ENCODE measurements at places on chromosomes 11 and 22. TPM values are rescaled to one million over a fixed set of nuclear protein-coding genes. Genes with fewer than 3 reads are reported as not detected.

The KRTAP5-11 gene
- not detected for total RNA-seq

DNA sequence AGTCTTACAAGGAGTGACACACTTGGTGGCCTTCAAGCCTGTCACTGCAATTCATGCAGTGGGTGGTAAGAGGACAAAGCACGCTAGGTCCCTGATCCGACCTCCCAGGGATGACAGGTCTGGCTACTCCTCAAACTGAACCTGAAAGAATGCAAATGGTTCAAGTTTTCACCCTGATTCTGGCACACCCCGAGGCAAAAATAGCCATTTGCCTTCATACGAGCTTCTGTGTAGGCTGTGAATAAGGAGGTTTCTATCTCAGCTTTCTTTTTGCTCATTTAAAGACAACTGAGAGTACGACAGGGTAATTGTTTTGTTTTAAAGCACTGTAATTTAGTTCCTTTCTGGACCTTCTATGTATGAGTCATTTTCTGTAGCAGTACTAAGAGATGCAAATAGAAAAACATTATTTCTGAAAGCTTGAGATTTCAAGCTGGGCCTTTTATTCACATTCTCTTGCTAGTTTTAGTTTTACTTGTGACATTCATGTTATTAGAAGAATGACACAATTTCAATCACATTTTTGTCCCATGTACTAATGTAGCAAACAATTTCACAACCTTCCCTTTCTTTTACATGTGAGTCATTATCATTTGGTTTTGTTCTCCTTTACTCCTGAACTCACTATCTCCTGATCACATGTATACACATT lies 56.6 kb upstream of the FDX1 start:
- H3K27me3 ChIP-seq = no peaks in the 10 kb centered on the region
- peaks cover 5% of the 10 kb centered on the region for H3K4me1 ChIP-seq
- H3K36me3 ChIP-seq = no peaks in the 10 kb centered on the region
- H3K4me3 ChIP-seq = no peak overlapping the region
- no peak for DNase-seq
- H3K27ac ChIP-seq = no peak overlapping the region

- H3K36me3 ChIP-seq = no peaks in the 10 kb centered on the region
- no peaks in the 10 kb centered on the region for H3K27me3 ChIP-seq
- H3K4me1 ChIP-seq = no peaks in the 10 kb centered on the region
Measured at GRCh38 chr11:80109031-80109430, 668.2 kb upstream of the TENM4 start.

DNA sequence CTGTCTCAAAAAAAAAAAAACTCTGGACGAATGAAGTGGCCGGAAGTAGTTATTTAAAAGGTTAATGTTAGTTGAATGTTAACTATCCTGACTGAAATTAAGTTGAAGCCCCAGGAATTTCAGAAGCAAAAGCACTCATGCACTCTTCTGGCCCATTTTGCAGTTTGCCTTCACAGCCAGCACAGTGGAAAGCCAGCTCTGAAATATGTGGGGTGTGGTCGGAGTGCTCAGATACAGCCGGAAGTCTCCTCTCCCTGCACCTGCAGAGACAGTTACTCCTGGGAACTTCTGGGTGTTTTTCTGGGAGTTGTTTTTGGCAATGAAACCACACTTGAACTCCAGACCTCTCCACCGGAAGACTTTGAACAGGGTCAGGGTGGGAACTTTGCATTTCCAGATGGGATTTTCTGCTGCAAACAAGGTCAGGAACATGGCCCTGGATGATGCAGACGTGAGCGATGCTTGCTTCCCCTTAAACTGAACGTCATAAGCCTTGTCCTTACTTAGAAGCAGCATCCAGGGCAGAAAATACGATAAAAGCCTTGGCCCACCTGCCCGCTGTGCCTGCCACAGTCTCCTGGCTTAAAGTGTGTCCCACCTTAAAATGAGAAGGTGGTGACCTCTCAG lies 21.5 kb upstream of the CABP2 start:
- no peaks in the 10 kb centered on the region for H3K36me3 ChIP-seq
- no peak overlapping the region for H3K4me3 ChIP-seq
- no peak overlapping the region for H3K27ac ChIP-seq
- no peak for DNase-seq
- H3K27me3 ChIP-seq = peaks cover 16% of the 10 kb centered on the region
- H3K4me1 ChIP-seq = no peaks in the 10 kb centered on the region

DNA sequence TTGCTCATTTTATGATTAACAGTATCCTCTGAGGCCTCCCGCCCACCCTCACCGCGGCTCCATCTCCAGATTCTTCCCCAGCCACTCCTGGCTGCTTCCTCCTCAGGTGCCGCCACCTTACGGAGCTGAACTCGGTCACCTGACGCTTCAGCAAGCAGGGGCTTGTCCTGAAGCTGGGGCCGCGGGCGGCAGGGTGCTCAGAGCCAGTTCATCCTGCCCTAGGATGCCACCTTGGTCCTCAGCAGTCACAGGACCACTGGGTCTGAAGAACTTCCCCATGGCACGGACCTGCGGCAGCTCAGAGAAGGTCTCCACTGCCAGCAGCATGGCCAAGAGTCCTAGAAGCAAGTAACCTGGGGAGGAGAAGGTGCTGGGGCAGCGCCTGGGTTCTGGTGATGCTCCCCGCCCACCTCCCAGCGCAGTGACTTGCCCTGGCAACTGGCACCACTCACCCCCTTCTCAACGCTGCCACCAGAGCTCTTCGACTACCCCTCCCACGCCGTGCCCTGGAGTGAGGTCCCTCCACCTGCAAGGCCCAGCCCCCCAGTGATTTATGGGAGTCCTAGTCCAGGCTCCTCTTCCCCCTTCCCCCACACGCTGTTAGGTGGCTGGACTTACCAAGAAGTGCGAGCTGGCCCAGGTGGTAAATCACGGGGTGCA lies 2.6 kb downstream of the KCNK7 start:
- H3K4me3 ChIP-seq = no peak overlapping the region
- DNase-seq = no peak
- peaks cover 6% of the 10 kb centered on the region for H3K36me3 ChIP-seq
- H3K4me1 ChIP-seq = peaks cover 13% of the 10 kb centered on the region

DNA sequence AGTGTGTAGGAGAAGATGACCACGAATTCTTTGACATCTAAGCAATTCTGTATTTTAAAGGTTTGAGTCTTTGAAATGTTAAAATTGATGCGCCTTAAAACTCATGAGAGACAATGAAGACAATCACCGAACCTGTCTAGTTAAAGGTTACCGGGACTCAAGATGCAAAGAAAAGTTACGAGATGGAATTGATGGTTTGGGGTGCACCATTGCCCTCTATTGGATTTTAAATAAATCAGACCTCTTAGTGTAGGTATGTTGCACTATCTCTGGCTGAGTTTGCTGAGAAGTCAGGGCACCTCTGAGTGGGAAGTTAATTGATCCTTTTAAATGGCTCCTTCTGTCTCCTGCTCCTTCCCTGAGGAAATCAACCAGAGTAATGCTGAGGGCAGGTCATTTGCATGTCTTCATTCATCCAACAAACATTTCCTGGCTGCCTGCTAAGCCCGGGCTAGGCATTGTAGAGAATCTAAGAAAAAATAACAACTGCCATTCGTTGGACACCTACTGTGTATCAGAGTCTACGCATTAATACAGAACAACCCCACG lies 19.4 kb upstream of the TMA7B start:
- peak overlapping the region; percentile 70 for H3K4me3 ChIP-seq
- DNase-seq = no peak
- no peaks in the 10 kb centered on the region for H3K27me3 ChIP-seq

DNA sequence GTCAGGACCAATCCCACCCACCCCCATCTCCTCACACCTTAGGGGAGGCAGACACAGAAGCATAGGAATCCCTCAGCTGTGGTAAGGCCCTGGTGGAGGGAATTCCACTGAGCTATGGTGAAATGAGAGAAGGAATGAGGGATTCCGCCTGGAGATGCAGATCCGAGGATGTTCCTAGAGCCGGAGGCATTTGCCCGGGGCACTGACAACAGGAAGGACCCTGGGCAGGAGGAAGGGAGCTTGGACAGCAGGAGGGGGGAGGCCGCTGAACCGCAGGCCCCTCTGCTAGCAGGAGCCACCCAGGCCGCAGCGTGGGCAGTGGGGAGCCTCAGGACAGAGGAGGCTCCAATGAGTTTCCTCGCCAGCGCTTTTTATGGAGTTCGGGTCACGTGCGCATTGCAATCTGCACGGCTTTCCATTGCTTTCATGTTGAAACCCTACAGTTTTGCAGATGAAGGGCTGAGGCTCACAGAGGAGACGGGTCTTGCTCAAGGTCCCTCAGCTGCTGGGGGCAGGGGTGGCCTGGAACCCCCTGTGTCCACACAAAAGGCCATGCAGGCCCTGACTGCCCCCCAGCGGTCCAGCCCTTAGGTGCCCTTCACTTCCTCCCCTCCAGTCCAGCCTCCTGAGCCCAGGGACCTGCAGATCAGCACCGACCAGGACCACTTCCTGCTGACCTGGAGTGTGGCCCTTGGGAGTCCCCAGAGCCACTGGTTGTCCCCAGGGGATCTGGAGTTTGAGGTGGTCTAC lies 15.5 kb downstream of the CSF2RB start:
- no peaks in the 10 kb centered on the region for H3K36me3 ChIP-seq
- H3K4me1 ChIP-seq = peaks cover 8% of the 10 kb centered on the region
- no peaks in the 10 kb centered on the region for H3K27me3 ChIP-seq

GRCh38 chr11:85822814-85823213 lies 11.9 kb upstream of the SYTL2 start:
- no peak for DNase-seq
- peaks cover 45% of the 10 kb centered on the region for H3K4me1 ChIP-seq
- H3K36me3 ChIP-seq = peaks cover 3% of the 10 kb centered on the region
- no peak overlapping the region for H3K4me3 ChIP-seq
- H3K27ac ChIP-seq = no peak overlapping the region
- H3K27me3 ChIP-seq = peaks cover 4% of the 10 kb centered on the region

DNA sequence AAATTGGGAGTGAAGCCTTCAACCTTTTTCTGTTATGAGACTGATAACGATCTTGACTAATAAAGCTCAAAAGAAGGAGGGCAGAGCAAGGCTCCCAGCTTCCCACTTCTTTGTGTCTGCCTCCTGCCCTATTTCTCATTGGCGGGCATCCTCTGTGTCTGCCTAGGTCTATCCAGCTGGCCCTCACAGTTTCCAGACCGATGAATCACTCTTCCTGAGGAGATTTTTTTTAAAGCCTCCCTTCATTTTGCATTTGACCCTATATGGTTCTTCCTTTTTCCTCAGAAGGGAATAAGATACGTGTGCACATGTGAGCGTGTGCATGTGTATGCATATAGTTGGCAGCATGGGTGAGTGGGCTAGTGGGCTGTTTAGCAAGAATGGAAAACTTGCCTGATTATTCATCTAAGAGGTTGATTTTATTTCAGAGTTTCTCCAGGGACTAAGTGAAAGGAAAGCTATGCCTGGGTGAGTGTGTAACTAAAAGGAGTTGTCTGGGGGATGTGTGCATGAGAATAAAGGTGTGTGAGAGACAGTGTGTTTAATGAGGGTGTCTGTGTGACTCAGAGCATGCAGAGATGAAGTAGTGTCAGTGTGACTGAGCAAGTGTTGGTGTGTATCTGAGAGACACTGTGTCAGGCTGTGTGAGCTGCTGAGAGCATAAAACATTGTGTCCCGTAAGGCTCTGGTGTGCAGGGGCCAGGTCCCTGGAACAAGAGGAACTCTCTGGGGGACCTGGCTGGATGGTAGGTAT lies 12.2 kb downstream of the PHLDB1 start:
- H3K36me3 ChIP-seq = no peaks in the 10 kb centered on the region
- peaks cover 18% of the 10 kb centered on the region for H3K27me3 ChIP-seq
- H3K4me3 ChIP-seq = no peak overlapping the region
- peaks cover 6% of the 10 kb centered on the region for H3K4me1 ChIP-seq

DNA sequence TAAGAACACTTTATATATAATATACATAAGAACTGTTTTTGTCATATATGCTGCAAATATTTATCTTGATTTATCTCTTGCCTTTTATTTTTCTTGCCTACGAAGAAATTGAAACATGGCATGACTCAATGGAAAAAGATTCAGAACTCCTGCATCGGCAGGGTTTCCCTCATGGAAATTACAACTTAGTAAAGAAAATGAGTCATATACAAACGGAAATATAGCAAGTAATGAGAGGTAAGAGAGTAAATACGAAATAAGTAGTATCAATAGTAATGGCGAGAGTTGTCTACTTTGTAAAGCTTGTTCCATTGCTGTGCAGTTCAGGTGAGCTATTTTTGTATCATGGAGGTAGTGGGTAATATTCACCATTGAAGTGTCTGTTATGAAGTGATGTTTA lies 350.4 kb downstream of the DDX10 start:
- no peaks in the 10 kb centered on the region for H3K36me3 ChIP-seq
- H3K27ac ChIP-seq = no peak overlapping the region
- DNase-seq = no peak
- no peak overlapping the region for H3K4me3 ChIP-seq
- no peaks in the 10 kb centered on the region for H3K27me3 ChIP-seq
- no peaks in the 10 kb centered on the region for H3K4me1 ChIP-seq

The RPS13 gene
- 1,055 TPM for total RNA-seq

DNA sequence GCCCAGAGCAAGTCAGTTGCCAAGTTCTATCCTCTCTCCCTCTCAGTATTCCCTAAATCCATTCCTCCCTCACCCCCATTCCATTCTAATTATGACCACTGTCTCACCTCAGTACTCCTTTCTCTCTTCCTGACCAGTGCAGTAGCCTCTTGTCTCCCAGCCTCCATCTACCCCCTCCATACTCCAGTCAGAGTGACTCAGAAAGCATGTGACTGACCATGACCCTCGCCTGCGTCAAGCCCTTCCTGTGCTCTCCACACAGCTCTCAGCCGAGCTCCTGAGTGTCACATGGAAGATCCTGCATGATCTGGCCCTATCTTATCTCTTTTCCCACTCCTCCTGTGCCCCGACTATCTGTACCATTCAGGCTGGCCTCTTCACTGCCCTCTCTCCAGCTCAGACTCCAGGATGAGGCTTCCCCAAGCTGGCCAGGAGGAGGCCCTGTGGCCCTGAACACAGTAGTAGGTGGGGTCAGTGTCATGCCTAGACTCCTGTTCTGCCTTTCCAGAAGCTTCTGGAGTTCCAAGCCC lies 42.6 kb downstream of the NEU3 start:
- H3K4me1 ChIP-seq = peaks cover 4% of the 10 kb centered on the region
- DNase-seq = no peak
- no peaks in the 10 kb centered on the region for H3K36me3 ChIP-seq
- no peak overlapping the region for H3K4me3 ChIP-seq
- H3K27ac ChIP-seq = no peak overlapping the region
- H3K27me3 ChIP-seq = no peaks in the 10 kb centered on the region

Data from activated naive CD8-positive, alpha-beta T cell treated with anti-CD3 and anti-CD28 coated beads, Interleukin-2, amount 10 ng/mL, durations not matched to agents 7 days and 5 days (primary cell).